ENCODE measurements at places on chromosomes 2 and 18. TPM values are rescaled to one million over a fixed set of nuclear protein-coding genes. Genes with fewer than 3 reads are reported as not detected.

The GCFC2 gene
- total RNA-seq = 52.1 TPM

DNA sequence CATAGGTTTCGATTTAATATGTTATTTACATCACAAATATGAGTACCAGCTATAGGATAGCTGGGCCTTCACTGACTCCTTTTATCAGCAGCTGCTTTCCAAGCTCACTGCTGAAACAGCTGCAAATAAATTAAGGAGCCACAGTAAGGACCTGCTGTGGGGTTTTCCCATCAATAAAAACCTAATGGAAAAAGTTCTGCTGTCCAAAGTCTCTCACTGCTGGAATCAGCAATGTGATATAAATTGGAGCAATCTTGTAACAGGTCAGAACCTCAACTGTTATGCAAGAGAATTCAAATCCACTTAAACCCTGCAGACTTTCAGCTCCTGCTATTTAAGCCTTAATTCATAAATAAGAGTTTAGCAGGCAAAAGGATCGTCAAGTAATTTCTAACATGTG lies 61.3 kb downstream of the NEB start:
- no peak for DNase-seq

- DNase-seq = no peak
These were observed 32.6 kb upstream of the SLC40A1 start for GRCh38 chr2:189613077-189613636.

- no peak for DNase-seq
These were observed 153.4 kb downstream of the GPD2 start for GRCh38 chr2:156589381-156590079.

DNA sequence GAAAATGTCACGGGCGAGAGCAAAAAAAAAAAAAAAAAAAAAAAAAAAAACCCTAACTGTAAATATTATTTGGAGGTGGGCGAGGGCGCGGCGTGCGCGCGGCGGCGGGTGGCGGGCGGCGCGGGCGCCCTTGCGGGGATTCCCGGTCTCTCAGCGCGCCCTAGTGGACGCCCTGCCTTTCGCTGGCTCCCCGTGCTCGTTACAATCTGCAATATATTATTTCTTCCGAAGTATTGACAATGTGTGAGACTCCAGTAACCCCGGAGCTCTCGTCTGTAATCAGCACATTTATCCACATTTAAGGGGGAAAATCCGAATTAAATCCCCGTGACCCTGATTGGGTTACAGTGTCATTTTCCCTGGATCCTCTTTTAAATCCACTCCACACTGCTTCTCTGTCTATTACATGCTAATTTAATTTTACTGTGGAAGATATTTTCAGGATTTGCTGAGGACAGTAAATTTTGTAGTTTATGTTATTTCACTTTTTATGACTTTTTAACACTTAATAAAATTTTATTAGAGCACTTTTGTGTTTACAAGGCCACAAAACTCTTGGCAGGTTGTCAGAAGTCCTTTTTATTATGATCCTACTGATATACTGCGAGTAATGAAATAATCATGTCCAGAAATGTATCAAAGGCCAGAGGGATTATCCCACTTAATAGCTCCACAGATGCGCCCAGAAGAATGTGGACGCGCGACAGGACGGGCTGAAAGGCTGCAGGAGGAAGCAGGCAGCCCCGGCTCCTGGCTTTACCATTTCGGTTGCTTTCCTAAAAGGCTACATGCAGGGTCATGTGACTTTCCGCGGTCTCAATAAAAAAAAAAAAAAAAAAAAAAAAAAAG lies 369.1 kb downstream of the MTX2 start:
- peak; percentile 77 for DNase-seq

GRCh38 chr2:101027852-101028251 lies 25.8 kb downstream of the RPL31 start:
- DNase-seq = no peak

- DNase-seq = no peak
These were observed 83.5 kb upstream of the CDCA7 start for GRCh38 chr2:173271135-173271534.

Data from uterus (tissue), 4 donors.